ENCODE measurements at places on chromosomes 2 and 18.

GRCh38 chr18:21163647-21164547 is 52.3 kb upstream of the ROCK1 start:
- peak; percentile 66 for DNase-seq

DNA sequence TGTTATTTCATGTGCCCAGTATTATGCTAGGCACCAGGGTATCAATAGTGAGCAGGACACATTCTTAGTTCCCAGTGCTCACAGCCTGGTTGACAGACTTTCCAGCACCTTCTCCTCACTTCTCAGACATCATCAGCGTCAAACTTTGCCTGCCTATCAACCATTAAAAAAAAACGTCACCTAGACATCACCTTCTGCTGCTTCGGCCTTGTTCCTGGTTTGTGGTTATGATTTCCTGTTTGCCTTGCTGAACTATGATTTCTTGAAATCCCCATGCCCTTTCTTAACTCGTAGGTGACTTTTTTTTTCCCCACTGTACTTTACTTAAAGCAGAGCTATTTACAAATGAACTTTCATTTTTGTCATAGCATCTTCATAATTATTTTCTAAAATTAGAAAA is 60.4 kb upstream of the NABP1 start:
- DNase-seq: no peak

DNA sequence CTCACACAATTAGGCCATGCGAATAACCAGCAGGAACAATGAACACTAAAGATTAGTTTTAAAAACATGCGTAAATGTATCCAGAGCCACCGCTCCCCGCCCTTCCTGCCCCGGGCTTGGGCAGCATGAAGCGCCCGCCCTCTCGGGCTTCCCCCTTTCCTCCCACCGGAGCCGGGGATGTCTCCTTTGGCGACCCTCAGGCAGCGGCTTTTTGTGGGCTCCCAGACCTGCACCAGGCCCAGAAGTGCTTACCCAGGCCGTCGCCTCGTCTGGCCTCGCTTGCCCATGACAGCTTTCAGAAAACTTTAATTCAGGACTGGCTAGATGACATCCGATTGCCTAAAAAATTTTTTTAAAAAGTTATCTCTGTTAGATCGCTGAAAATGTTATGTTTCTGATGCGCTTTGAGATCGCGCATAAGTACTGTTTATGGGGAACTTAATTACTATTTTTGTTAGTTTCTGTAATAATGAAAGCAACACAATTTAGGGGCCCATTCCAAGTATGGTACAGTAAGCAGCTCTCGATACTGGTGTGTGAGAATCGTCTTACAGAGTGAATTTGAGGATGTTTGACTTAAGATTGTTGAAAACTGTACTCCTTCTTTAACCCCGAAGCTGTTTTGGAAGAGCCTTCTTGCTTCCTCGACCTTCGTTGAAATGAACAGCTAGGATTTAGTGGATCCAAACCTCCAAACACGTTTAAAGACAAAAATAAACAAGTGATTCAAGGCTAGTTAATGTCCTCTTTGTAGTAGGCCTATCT is 1.1 kb downstream of the MAP3K20 start:
- DNase-seq: peak; percentile 50

GRCh38 chr2:195782156-195782555 is 125.1 kb downstream of the SLC39A10 start:
- no peak for DNase-seq
